H9 (cell line): ENCODE measurements at places on chromosomes 7 and 10. TPM values are rescaled to one million over a fixed set of nuclear protein-coding genes. Genes with fewer than 3 reads are reported as not detected.

GRCh38 chr10:70323138-70323696 is 39.4 kb upstream of the NPFFR1 start:
- H3K27ac ChIP-seq = no peak overlapping the region
- no peak for DNase-seq
- no peaks in the 10 kb centered on the region for H3K4me1 ChIP-seq
- no peaks in the 10 kb centered on the region for H3K36me3 ChIP-seq
- H3K27me3 ChIP-seq = no peaks in the 10 kb centered on the region

GRCh38 chr7:91343996-91344629 is 79.9 kb downstream of the FZD1 start:
- DNase-seq = no peak
- H3K36me3 ChIP-seq = no peaks in the 10 kb centered on the region
- no peaks in the 10 kb centered on the region for H3K4me1 ChIP-seq
- no peaks in the 10 kb centered on the region; the same call in 1 of the 2 replicates for H3K27me3 ChIP-seq
- H3K4me3 ChIP-seq = no peak overlapping the region

- no peak overlapping the region for H3K4me3 ChIP-seq
- DNase-seq = no peak
- peaks cover 1% of the 10 kb centered on the region; the same call in 1 of the 2 replicates for H3K36me3 ChIP-seq
- H3K27me3 ChIP-seq = no peaks in the 10 kb centered on the region
- no peak overlapping the region for H3K27ac ChIP-seq
Observed at GRCh38 chr7:148487912-148488311, 102.7 kb upstream of the C7orf33 start.

Gene ZNF727
- not detected in 2 replicates for total RNA-seq

DNA sequence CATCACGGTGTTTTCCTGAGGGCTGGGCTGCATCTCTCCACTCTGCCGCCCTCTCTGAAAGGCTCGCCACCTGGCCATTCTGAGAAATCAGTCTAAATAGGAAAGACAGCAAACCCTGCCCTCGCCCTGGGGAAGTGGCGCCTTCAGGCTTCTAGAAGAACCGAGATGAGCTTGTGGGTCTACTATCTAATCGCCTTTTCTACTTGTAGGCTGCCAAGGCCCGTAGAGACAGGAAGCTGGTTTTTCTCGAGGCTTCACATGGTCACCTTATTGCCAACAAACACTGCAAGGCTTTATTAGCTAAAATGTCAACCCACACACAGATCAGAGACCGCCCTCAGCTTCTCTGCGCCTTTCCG is 21.4 kb downstream of the LAT2 start:
- H3K36me3 ChIP-seq = peaks cover 81% of the 10 kb centered on the region
- no peaks in the 10 kb centered on the region for H3K4me1 ChIP-seq
- DNase-seq = no peak
- no peaks in the 10 kb centered on the region for H3K27me3 ChIP-seq
- H3K27ac ChIP-seq = no peak overlapping the region
- no peak overlapping the region for H3K4me3 ChIP-seq

DNA sequence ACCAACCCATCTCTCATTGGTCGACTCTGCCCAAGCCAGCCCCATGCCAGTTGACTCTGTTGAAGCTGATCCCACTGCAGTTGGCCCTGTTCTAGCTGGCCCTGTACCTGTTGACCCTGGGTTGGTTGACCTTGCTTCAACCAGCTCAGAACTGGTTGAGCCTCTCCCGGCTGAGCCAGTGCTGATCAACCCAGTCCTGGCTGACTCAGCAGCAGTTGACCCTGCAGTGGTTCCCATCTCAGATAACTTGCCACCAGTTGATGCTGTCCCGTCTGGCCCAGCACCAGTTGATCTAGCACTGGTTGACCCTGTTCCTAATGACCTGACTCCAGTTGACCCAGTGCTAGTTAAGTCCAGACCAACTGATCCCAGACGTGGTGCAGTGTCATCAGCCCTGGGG is 7.4 kb downstream of the PPRC1 start:
- H3K27me3 ChIP-seq = no peaks in the 10 kb centered on the region
- H3K4me3 ChIP-seq = no peak overlapping the region
- peaks cover 73% of the 10 kb centered on the region for H3K36me3 ChIP-seq
- H3K4me1 ChIP-seq = no peaks in the 10 kb centered on the region
- DNase-seq = no peak

DNA sequence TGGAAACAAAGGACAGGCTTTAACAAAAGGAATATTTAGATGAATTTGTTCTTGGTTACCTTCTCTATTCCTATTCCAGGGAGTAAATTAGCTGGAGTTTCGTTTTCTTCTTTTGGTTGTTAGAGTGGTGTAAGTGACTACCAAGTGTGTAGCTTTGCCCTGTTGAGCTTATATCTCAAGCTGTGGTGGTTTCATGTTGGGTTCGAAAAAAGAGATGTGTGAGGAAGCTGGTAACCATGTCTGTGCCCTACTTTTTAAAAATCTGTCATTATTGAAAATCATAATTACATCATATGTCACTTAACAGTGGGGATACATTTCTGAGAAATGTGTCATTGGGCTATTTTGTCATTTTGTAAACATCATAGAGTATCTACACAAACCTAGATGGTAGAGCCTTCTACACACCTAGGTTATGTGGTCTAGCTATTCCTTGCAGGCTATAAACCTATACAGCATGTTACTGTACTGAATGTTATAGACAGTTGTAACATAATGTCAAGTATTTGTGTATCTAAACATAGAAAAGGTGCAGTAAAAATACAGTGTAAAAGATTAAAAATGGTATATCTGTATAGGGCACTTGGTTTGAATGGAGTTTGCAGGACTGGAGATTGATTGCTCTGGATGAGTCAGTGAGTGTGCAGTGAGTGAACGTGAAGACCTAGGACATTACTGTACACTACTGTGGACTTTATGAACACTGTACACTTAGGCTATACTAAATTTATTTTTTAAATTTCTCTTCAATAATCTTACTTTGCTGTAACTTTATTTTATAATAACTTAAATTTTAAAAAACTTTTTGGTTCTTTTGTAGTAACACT is 90.4 kb downstream of the SEPTIN7 start:
- H3K4me3 ChIP-seq = no peak overlapping the region
- no peak overlapping the region for H3K27ac ChIP-seq
- DNase-seq = no peak
- H3K4me1 ChIP-seq = no peaks in the 10 kb centered on the region

Gene RNF32
- total RNA-seq = 0.83 and 0.90 TPM in 2 replicates

GRCh38 chr10:47381427-47382379 is 2.4 kb downstream of the ZNF488 start:
- H3K4me3 ChIP-seq = no peak overlapping the region
- DNase-seq = peak; percentile 20
- no peaks in the 10 kb centered on the region; the same call in 1 of the 2 replicates for H3K36me3 ChIP-seq
- no peak overlapping the region for H3K27ac ChIP-seq

DNA sequence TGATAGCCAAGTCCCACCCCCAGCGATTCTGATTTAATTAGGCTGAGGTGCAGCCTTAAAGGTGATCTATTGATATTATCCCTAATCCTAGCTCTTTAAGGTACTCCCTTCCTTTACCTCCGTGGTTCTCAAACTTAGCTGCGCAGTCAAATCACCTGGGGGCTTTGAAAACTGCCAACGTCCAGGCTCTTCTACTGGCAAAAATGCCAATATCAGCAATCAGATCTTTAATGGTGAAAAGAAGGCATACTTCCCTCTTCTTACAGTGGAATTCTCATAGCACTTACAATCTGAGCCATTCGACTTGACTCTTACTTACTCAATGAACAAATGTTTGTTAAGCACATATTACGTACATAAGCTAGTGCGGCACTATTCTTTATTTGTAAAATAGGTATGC is 704 bp upstream of the SLC35B4 start:
- DNase-seq = no peak
- no peak overlapping the region for H3K27ac ChIP-seq
- H3K4me3 ChIP-seq = peak overlapping the region; percentile 83
- no peaks in the 10 kb centered on the region for H3K36me3 ChIP-seq
- H3K27me3 ChIP-seq = no peaks in the 10 kb centered on the region

DNA sequence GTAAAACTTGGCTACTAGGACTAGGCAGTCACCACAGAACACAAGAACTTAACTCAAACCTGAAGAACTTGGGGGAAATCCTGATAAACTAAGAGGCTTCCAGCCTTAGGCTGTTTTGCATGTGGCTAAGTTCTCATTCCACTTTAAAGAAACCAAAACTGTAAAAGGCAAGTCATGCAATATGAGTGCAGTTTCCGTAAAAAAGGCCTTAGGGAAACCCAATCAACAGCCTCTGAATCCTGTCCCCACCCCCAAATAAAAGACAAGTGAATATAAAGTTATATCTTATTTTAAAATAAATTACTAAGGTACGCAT is 95.1 kb downstream of the USP6NL start:
- H3K36me3 ChIP-seq = no peaks in the 10 kb centered on the region
- DNase-seq = no peak
- no peaks in the 10 kb centered on the region for H3K4me1 ChIP-seq
- H3K27me3 ChIP-seq = no peaks in the 10 kb centered on the region

- H3K36me3 ChIP-seq = no peaks in the 10 kb centered on the region
- peak overlapping the region; percentile 81 for H3K27ac ChIP-seq
- H3K4me3 ChIP-seq = peak overlapping the region; percentile 72
- H3K4me1 ChIP-seq = peaks cover 6% of the 10 kb centered on the region; the same call in 1 of the 2 replicates
- DNase-seq = peak; percentile 76
Observed at GRCh38 chr7:12715372-12716133, 28.1 kb downstream of the ARL4A start.

DNA sequence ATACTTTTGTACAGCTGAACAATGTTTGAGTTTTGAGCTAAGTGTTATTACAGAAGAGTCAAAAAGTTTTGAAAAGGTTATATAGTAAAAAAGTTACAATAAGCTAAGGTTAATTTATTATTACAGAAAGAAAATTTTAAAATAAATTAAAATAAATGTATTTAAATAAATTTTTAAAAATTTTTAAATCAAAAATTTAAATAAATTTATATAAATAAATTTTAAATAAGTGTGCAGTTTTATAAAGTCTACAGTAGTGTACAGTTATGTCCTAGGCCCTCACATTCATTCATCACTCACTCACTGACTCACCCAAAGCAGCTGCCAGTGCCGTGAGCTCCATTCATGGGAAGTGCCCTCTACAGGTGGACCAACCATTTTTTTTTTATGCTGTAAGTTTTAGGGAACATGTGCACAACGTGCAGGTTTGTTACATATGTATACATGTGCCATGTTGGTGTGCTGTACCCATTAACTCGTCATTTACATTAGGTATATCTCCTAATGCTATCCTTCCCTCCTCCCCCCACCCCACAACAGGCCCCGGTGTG is 462.9 kb upstream of the ZMIZ1 start:
- H3K36me3 ChIP-seq = no peaks in the 10 kb centered on the region
- peak; percentile 4 for DNase-seq
- H3K4me1 ChIP-seq = no peaks in the 10 kb centered on the region
- no peak overlapping the region for H3K27ac ChIP-seq

Gene SPDYE16
- not detected in 2 replicates for total RNA-seq

- no peaks in the 10 kb centered on the region for H3K36me3 ChIP-seq
- no peak overlapping the region for H3K27ac ChIP-seq
- DNase-seq = no peak
- H3K4me3 ChIP-seq = no peak overlapping the region
- no peaks in the 10 kb centered on the region for H3K4me1 ChIP-seq
Observed at GRCh38 chr7:152911922-152912321, 152.4 kb downstream of the ACTR3B start.

DNA sequence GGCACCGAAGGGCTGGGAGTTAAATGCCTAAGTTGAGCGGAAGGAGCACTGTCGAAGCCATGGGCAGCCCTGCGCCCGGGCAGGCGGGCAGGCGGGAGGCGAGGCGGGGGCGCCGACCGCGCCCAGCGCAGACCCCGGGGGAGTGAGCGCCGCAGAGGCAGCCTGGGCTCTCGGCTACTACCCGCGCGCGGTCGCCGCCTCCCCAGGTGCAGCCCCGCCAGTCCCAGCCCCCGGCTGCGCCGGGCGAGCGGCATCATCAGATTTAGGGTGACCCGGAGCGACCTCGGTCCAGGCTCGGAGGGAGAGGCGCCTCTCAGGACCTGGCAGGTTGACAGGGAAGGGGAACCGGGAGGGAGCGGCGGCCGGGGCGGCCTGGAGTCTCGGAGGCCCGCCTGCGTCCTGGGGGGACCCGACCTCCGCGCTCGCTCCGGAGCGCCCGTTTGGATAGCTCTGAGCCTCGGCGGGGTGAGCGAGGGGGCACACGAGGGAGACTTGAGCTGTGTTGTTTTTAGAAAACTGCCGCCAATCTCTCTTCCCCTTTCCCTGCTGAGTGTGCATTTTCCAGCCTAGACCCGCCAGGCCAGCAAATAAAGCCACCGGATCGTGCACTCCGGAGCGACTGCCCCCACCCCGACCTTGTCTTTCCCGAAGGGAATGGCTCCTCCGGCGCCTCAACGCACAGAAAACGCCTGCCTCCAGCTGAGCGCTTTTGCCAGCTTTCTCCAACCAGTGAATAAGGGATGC is 2.3 kb upstream of the NRP1 start:
- no peak overlapping the region for H3K27ac ChIP-seq
- H3K4me1 ChIP-seq = no peaks in the 10 kb centered on the region
- peak; percentile 48 for DNase-seq
- H3K4me3 ChIP-seq = peak overlapping the region; percentile 91

- H3K36me3 ChIP-seq = peaks cover 29% of the 10 kb centered on the region; the same call in 2 of the 3 replicates
- DNase-seq = no peak
- no peak overlapping the region for H3K4me3 ChIP-seq
- H3K27me3 ChIP-seq = no peaks in the 10 kb centered on the region
- peaks cover 10% of the 10 kb centered on the region for H3K4me1 ChIP-seq
- no peak overlapping the region for H3K27ac ChIP-seq
Observed at GRCh38 chr10:28684157-28684985, 7.0 kb downstream of the BAMBI start.

Gene LEP
- not detected in 2 replicates for total RNA-seq

Gene VGF
- 37.1 and 39.1 TPM in 2 replicates for total RNA-seq

DNA sequence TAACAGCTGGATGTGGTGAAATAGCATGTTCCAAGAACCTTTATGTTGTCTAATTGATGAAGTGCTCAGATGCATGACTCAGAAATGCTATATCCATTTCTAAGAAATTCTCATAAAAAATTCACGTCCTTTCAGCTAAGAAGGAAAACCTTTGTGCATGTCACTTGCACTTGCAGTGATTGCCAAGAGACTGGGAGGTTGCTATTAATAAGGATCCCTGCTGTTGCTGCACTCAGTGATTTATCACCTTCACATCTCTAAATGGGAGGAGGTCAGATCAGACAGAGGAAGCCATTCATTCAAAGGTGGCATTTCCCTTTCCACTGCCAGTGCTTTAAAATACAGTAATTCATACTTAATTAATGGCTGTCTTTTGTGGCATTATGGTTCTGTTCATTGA is 89.5 kb downstream of the THSD7A start:
- no peaks in the 10 kb centered on the region for H3K4me1 ChIP-seq
- no peak overlapping the region for H3K27ac ChIP-seq
- H3K36me3 ChIP-seq = 0 out of 2 replicates have a peak, but pooled peaks cover 5% of the 10 kb centered on the region
- H3K27me3 ChIP-seq = no peaks in the 10 kb centered on the region
- no peak overlapping the region for H3K4me3 ChIP-seq
